Right ventricle myocardium superior (tissue), 1 donor: ENCODE measurements at places on chromosomes 2 and 18.

- no peak for DNase-seq
Measured at GRCh38 chr18:2644535-2644934, 11.0 kb upstream of the SMCHD1 start.

- DNase-seq: no peak
Measured at GRCh38 chr2:205025580-205026240, 480.4 kb downstream of the PARD3B start.

DNA sequence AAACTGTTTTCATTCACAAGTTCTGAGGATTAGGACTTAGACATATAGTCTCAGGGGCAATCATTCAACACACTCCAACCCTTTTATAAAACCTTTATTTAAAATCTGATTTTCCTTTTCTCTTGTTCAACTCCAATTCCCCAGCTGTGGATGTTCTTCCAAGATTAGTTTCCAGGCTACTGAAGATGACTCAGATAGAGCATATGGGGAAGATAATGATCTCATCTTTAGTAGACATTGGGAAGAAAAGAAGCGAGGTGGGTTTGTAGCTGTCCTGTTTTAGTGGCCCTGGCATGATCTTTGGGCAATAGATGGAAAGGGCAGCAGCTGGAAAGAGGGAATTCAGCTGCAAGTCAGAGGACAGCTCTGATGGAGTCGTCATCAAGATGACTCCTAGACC lies 247.7 kb upstream of the CCDC68 start:
- no peak for DNase-seq

- no peak for DNase-seq
Measured at GRCh38 chr2:150513647-150514046, 26.2 kb upstream of the RND3 start.

GRCh38 chr2:239676716-239677452 lies 276.1 kb upstream of the HDAC4 start:
- DNase-seq: peak; percentile 13
